ENCODE measurements at places on chromosomes 6 and 20.

DNA sequence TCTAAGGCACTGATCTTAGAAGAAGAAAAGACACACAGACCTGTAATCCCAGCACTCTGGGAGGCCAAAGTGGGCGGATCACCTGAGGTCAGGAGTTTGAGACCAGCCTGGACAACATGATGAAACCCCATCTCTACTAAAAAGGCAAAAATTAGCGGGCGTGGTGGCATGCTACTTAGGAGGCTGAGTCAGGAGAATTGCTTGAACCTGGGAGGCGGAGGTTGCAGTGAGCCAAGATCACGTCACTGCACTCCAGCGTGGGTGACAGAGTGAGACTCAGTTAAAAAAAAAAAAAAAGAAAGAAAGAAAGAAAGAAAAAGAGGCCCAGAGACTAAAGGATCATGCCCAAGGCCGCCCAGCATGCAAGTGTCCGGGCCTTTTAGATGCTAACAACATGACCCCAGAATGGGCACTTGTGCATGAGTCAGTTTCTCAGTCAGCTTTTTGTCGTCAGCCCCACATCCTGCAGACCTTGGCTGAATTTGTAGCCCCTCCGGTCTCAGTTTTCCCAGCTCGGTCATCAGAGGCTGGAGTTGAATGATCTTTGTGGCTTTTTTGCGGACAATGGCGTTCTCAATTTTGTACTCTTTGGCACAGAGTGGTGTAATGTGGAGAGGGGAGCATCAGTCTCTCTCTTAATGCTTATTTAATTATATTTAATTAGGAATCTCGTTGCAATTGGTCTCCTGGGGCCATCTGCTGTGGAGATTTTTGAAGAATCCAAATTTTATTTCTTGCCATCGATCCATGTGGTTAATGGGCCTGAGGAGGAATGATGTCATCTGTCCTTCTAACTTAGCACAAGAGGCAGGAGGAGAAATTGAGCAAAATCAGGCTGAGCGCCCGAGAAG is 30.6 kb upstream of the APCDD1L start:
- DNase-seq: no peak

- DNase-seq: no peak
Observed at GRCh38 chr20:48603819-48604405, 223.9 kb downstream of the PREX1 start.

DNA sequence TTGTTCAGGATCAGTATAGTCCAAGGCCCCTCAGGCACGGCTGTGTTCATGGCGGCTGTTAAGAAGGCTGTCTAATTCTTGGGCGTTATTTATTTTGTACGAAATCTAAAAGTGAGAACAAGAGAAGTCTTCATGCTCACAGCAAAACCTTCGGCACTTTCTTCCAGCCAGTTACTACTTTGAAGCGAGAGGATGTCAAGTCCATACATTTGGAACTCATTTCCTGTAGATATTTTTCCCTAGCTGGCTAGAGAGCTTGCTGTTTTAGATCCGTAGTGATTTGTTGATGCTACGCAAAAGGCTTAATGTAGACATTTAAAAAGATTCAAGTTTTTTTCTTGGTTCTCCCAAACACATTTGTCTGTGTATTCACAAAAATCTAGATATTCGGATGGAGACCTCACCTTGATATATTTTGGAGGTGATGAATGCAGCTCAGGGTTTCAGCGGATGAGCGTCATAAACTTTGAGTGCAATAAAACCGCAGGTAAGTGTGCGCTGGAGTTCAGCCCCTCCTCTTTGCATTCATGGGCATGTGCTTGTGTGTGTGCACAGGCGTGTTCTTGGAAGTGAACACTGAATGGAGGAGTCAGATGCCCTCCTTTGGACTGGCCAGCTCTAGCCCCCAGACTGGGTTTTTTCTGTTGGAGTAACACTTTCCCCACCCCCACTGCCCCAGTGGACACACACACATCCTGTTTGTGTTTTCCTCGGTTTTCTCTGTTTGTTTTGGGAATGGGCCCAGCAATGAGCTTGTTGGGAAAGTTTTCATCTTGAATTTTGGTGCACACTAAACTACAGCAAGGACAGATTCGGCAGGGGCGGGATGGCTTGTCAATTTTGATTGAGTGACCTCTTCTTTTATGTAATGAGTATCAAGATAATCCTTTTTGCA is 65.4 kb downstream of the IGF2R start:
- DNase-seq: no peak

- DNase-seq: no peak
Observed at GRCh38 chr20:61073376-61073775, 178.7 kb upstream of the CDH4 start.

DNA sequence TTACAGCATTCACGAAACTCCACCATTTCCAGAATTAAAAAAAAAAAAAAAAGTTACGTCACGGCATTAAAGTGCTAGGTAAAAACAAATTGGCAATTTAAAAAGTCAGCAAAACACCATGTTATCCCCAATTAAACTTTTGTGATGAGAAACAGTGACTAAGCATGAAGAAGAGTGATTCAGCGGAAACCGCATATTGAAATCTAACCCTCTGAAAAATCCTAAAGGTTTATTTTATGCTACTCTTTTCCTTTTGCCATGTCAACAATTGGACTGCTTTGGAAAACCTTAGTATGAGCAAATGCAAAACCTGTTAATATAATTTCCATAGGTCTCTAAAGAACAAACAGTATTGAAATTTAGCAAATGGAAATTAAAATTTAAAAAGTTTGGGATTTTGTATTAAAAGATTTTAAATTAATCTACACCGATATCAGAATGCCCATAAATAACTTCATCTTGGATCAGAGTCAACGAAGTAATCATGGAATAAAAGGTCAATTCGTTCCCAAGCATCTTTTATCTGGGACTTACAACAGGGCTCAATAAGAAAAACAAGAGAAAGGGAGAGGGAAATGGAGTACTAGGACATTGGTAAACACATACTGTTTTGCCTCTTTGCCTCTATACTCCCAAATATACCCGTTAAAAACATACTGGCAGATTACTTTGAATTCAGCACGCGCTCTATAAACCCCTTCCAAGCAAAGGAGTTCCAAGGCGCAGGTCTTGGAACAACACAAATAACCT is 1.1 kb downstream of the FBXO30 start:
- no peak for DNase-seq

DNA sequence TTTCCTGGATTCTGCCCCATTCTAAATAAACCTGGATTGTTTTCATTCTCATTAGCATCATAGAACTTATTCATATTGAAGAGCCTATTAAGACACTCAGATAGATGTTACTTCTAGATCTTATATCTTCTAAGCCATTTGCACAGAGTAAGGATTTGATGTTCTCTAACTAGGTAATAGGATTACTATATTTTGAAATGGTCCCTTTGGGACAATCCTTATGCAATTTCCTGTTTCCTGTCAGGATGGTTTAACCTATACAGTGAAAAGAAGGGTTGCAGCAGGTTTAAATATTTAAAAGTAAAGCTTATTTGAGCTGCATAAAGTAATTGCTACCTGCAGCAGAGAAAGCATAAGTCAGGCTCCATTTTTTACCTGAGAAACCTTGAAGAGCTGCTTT is 860.1 kb downstream of the TFAP2A start:
- DNase-seq: no peak

- no peak for DNase-seq
Observed at GRCh38 chr20:50930139-50930975, 880 bp downstream of the ADNP start.

GRCh38 chr6:38215651-38216311 is 396.3 kb downstream of the ZFAND3 start:
- no peak for DNase-seq

DNA sequence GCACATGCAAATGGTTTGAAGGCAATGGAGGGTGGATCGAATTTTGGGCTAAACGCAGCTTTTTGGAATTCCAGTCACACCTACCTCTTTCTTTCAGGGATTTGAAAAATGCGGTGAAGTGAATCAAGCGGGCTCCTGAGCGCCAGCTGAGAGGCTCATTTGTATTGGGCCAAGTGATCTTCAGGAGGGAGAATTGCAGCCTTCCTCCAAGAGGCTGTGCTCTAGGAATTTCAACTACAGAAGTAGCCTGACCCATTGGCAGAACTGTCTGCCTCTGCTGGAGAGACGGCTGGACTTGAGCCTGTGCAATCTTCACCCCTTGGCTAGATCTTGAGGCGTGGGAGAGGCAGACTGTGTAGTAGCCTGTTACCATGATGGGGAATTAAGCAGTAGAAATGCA is 5.7 kb upstream of the TIAM2 start:
- no peak for DNase-seq

DNA sequence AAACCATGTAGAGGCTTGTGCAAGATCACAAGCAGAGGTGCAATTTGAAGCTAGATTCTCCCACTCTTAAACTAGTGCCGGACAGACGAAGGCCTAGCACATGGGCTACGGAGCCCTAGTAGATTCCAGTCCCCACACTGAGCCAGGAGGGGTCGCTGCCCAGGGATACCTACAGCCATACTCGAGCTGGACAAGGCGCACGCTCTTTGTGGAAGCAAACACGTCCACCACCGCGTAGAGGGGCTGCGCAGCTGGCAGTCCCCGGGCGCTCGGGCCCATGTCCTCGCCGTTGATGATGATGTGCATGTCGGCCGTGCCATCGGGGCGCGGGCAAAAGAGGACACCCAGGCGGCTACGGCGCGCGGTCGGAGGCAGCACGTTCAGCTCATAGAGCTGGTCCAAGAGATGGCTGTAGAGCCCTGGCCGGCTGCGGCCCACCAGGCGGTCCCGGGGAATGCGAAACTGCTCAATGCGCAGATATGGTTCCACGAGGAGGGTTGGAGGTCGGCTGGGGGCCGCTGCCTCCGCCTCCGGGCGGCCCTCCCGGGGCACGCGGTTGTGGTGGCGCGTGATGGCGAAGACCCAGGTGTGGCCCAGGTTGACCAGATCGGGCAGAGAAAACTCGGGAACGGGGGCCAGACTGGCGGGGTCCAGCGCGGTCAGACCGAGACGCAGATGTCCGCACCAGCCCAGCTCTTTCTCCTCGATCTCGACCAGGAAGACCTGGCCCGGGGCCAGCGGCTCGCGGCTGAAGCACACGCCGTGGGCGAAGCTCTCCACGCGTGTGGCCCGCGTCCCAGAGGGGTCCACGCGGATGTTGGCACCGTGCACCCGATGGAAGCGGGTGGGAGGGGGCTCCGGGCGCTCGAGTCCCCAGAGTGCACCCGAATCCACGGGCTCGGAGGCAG is 677 bp downstream of the NEURL2 start:
- no peak for DNase-seq

- no peak for DNase-seq
Observed at GRCh38 chr20:61986762-61987321, 78.8 kb downstream of the TAF4 start.

GRCh38 chr6:148223424-148223842 is 119.2 kb upstream of the SASH1 start:
- DNase-seq: no peak

DNA sequence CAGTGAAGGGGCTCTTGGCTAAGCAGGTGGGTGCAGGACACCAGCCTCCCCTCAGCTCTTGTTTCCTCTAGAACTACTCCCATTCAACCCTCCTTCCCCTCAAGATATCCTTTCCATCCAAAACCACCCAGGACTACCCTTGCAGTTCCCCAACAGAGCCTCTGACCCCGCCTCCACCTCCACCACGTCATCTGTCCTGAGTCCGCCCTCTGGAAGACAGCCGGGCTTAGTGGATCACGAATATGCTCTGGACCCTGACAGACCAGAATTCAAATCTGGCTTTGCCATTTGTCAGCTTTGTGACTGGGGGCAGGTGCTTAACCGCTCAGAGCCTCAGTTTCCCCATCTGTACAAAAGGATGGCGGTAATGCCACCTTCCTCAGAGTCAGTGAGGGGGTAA is 31.4 kb downstream of the TFEB start:
- DNase-seq: no peak

Measured in stimulated activated CD8-positive, alpha-beta memory T cell treated with anti-CD3 and anti-CD28 coated beads, Interleukin-4, amount 100 ng/mL, for 1 hour (primary cell).